ENCODE measurements at places on chromosomes 7 and 10.

DNA sequence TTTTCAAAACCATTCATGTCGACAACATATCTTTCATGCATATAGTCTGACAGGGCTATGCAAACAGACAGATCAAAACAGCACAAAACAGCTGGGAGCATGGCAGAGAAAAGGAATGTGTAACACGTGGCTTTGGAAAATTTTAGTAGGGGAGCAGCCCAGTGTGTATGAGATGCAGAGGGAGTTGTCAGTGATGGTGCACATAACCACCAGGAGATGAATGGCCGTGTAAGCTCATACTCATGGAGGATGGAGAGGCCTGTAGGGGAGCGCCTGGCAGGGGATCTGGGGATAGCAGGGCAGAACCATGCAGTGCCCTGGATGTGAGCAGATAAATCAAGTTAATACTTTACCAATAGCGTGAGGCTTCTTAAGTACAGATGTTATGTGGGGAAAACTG lies 45.7 kb downstream of the RHOBTB1 start:
- no peak for DNase-seq

DNA sequence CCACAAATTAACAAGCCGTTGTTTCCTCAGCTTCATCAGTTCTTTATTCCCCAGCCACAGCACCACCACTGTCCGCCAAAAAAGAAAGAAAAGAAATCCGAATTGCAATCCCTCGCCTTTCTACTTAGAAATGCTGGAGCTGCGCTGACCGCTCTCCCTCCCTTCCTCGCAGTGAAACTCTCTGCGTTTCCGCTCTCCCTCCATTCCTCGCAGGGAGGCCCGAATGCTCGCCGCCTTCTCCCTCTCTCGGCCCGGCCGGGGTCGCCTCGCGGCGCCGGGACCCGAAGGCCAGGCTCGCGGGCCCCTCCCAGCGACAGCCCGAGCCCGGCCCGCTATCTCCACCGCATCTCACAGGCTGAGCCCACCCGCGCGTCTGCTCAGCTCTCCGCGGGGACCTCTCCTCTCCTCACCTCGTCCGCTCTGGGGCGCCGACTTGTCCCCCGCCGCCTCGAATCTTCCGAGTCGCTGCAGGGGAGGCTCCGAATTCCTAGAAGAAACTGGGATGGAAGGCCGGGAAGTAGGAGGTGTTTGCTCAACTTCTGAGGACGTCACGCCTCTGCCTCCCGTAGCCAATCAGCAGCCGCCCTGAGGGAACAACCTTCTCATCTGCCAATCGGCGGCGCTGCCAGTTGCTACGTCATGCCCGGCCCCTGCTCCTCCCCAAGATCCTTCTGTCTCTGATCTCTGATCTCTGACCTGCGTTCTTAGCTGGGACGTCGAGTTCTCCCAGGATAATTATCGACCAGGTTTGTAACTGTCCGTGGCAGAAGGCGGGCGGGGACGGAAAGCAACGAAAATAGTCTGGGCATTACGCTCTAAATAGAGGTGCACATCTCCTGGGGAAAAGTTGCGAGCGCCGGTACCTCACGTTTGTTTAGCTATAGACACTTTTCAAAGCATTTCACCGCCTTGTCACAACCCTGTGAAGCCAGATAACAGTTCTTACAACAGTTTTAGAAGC lies at the start of gene AASS:
TSS of gene AASS (minus strand) at position 499 of the 961 bp plus-strand sequence. CDS start 10,523 bp downstream, outside the sequence.
- peak; percentile 94 for DNase-seq

DNA sequence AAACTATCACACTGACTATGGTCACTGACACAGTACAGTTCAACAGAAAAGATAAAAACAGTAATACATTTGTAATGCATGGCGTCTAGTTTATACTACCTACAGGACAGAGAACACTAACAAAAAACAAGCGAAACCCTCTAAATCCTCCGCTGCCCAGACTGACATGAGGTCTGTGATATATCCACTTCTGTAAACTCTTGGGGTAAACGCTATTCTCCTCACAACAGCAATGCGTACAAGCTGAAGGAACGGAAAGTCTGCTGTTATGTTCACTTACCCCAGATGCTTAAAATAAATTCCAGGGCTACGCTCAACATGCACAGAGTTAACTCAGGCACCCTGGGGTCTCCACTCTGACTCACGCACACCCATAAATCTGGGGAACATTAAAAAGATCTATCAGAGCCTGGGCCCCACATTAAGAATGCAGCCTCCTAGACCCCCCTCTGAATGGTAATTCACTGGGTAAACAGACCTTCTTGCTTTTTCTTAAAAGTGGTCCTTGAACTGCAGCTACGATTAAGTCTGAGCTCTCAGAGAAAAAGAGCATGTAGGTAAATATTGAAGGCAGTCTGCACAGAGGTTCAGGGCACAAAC lies 105.6 kb downstream of the CTBP2 start:
- DNase-seq, result no peak

- DNase-seq, result no peak
Observed at GRCh38 chr10:25972631-25973030, 38.6 kb downstream of the MYO3A start.

- no peak for DNase-seq
Observed at GRCh38 chr7:113013761-113014449, 72.7 kb downstream of the GPR85 start.

DNA sequence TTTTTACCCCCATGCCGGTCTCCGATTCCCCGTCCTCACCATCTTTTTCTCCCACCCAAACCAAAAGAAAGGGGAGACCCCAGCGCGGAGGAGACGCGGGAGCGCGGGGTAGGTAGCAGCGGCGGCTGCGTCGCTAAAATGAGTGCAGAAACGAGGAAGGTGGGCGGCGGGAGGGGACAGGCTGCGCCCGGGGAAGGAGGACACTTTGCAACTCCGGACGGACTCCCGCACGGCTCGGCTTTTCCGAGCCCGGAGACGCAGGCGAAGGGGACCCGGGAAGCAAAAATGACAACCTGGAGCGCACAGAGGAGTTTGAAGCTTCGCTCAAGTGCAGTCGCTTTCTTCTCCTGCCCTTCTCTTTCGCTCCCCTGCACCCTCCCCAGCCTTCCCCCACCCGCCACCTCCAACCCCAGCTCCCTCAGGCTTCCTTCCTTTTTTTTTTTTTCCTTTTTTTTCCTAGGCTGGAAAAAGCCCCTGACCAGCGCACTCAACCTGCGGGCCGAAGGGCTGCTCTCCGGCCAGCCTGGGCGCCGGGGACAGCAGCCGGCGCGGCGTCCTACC lies 453 bp downstream of the SFMBT2 start:
- DNase-seq, result peak; percentile 27

DNA sequence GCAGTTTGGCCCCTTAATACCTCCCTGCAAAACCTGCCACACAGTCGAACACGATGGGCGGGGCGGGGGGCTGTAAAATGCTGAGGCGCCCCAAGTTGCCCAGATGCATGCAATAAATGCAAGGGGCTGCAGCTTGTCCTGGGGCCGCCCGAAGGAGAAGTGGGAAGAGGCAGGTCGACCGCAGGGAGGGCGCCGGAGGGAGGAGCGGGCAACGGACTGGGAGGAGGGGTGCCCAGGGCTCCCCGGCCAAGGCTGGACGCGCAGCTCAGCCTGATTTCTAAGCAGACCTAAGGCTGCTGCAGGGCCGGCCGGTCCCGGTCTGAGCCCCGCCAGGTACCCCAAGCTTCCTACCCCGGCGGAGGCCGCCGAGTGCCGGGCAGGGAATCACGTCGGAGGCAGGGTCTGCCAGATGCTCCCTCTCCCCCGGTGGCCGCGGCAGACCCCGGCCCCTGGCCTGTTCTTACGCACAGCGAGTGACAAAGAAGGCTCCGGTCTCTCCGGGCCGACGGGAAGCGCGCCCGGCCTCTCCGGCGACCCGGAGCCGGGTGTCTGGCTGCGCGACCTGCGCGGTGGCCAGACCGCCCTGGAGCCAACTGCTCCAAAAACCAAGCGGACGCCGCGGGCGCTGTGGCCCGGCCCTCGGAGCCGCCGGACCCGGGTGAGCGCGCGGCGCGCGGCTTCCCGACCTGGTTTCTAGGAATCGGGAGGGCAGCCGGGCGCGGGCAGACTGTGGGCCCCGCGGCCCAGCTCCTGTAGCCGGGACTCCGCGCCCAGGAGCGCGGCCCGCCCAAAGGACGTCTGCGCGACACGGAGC lies 744 bp upstream of the EBF3 start:
- no peak for DNase-seq

GRCh38 chr7:52961084-52961483 lies 74.3 kb upstream of the POM121L12 start:
- DNase-seq, result no peak

GRCh38 chr10:4848356-4849041 lies 22.5 kb downstream of the AKR1E2 start:
- no peak for DNase-seq

DNA sequence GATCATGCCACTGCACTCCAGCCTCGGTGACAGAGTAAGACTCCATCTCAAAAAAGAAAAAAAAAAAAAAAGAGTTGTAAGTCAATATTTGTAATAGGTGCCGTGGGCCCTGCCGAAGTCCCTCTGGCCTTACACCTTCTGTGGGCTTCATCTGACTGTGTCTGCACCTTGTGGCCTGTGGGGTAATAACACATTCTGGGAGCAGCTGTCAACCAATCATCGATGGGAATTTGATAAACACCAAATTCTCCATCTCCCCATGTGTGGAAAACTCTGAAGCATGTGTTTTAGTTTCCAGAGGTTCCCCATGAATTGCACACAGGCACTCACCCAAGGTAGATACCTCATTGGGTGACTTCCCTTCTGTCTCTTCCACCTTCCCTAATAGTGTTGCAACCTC lies 10.8 kb downstream of the ZNF394 start:
- no peak for DNase-seq

GRCh38 chr7:112411186-112411795 lies 39.0 kb upstream of the IFRD1 start:
- DNase-seq, result peak; percentile 42

GRCh38 chr10:63253040-63253439 lies 119.9 kb downstream of the NRBF2 start:
- DNase-seq, result no peak

DNA sequence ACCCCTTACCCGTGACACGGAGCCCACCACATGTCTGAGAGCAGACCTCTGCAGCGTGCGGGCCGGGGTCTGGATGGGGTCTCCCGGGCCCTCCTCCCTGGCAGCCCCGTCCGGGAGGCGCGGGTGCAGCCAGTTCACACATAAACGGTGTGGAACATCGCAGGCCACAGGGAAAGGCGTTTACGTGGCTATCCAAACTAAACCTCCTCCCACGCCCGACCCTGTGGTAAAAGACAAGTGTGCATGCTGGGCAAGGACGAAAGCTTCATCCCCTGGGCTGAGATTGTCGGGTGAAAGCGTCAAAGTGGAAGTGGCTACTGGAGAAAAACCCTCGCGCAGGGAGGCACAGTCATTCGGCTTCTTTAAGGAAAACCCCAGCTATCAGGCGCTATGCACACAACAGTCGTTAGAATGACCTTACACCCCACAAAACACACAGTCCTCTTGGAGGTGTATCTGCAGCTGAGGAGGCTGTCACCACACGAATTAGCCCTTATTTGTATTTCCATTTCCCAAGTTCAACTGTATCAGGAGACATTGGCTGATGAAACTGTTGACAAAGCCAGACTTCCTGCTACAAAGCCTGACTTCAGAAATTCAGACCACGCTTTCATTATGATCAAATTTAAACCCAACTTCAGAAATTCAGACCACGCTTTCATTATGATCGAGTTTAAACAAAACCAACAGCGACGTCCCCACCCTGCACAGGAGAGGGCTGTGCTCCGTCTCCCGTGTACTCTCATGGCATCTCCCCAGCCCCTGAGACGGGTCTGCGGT lies 15.3 kb downstream of the GPER1 start:
- DNase-seq, result no peak

GRCh38 chr10:11446864-11447263 lies 164.6 kb downstream of the USP6NL start:
- no peak for DNase-seq

DNA sequence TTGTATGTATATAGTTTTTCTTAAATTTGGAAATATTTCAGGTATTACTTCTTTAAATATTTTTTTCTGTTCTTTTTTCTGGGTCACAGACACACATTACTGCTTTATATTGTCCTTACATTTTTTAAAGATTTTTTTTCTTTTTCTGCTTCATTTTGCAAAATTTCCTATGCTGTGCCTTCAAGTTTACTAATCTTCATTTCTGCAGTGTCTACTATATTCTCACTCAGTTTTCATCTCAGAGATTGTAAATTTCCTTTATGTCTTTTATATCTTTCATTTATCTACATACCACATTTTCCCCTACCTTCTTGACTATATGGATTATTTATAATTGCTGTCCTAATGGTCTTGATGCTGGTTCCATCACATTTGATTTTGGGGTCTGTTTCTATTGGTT lies 210.5 kb downstream of the SLC25A13 start:
- DNase-seq, result no peak

DNA sequence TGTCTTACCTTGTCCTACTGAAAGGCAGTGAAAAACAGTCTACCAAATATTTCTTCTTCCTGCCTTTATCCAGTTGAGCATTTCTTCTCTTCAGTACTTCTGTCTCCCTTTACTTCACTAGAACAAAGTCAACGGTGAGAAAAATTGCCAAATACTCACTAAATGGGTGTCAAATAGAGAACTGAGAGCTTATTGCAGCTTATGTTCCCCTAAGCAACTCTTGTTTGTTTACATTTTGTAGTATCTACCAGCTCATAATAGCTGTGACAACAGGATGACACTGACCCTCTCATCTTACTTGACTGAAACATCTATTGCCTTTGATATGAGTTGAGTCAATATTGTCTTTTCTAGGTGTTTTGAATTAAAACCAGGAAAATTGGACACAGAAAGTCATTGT lies 327.9 kb upstream of the SORCS1 start:
- no peak for DNase-seq

DNA sequence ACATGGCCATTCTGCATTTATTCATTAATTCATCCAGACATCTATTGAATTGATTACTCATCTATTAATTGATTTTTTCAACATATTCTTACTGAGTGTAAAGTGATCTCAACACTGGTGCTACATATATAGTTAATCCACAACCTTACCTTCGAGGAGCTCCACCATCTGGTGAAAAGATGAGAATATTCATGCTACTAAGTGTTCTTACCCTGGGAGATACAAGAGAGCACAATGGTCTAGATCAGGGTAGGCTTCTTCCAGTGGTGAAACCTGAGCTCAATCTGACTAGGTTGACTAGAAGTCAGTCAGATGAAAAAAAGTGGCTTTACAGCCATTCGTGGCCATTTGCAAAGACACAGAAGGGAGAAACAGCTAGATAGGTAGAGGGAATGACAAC lies 507.4 kb downstream of the ANKRD7 start:
- DNase-seq, result no peak

GRCh38 chr7:105365541-105366534 lies 22.9 kb downstream of the SRPK2 start:
- DNase-seq, result no peak

- DNase-seq, result no peak
Observed at GRCh38 chr7:141928146-141928844, 12.1 kb downstream of the OR9A4 start.

GRCh38 chr7:51269911-51270310 lies 46.7 kb downstream of the COBL start:
- no peak for DNase-seq
